RKO (cell line): ENCODE measurements at places on chromosomes 3 and 15.

GRCh38 chr3:159848348-159849118 is 140.1 kb upstream of the IL12A start:
- no peak for DNase-seq

DNA sequence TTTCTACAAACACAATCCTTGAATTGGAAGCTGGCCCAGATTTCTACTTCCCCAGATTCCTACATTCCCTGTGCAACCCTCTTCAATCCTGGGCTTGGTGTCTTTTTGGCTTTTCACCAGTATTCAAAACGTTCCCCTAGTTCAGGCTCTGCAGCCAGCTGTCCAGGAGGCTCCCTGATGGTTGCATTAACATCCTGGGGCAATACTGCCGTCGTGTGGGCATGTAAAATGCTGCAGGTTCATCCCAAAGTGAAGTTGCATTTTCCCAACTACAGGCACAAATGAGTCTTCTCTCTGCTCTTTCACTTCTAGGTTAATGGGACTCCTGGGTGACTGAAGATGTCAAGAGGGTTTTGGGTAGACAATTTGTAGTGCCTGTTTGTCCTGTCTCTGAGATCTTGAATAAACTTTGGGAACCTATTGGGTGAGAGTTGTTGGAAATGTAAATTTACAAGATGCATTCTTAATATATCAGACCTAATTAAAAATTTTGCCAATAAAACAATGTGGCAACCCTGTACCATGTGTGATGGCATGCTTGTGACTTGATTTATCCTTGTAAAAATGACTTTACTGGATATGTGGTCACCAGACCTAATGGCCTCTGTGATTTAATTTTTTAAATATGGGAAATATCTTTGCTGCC is 28.6 kb downstream of the SOX14 start:
- DNase-seq = peak; percentile 70

- peak; percentile 8 for DNase-seq
Measured at GRCh38 chr15:30997270-30997669, 5.8 kb upstream of the MTMR10 start.

DNA sequence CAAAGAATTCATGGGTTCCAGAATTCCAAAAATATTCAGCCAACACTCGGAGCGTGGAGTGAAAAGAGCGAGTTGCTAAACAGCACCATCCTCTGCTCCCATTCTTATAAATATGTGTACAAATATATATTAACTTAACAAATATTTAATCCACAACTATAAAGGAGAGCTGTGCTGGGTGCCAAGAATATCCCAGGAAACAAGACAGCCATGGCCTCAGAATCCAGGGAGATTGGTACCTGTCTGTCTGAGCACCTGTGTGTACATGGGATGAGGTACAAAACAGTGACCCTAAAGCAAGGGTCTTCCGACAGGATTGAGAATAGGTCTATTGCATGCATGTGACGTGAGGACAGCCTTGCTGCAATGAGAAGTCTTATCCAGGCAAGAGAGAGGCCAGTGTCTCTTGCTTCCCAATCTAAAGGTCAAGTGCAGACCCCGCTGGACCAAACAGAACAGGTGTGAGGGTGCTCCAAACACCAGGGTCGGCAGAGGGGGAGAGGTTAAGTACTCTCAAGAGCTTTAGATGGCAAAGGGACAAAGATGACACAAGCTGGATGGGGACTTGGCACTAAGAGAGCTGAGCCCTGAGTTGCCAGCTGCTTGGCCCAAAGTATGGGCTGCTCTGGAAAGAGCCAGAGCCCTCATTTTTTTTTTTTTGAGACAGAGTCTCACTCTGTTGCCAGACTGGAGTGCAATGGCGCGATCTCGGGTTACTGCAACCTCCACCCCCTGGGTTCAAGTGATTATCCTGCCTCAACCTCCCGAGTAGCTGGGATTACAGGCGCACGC is 36.2 kb downstream of the HOMER2 start:
- no peak for DNase-seq

GRCh38 chr15:63048776-63049665 is 6.5 kb downstream of the TPM1 start:
- DNase-seq = peak; percentile 52

- no peak for DNase-seq
Measured at GRCh38 chr15:44682211-44682610, 18.7 kb upstream of the SPG11 start.

DNA sequence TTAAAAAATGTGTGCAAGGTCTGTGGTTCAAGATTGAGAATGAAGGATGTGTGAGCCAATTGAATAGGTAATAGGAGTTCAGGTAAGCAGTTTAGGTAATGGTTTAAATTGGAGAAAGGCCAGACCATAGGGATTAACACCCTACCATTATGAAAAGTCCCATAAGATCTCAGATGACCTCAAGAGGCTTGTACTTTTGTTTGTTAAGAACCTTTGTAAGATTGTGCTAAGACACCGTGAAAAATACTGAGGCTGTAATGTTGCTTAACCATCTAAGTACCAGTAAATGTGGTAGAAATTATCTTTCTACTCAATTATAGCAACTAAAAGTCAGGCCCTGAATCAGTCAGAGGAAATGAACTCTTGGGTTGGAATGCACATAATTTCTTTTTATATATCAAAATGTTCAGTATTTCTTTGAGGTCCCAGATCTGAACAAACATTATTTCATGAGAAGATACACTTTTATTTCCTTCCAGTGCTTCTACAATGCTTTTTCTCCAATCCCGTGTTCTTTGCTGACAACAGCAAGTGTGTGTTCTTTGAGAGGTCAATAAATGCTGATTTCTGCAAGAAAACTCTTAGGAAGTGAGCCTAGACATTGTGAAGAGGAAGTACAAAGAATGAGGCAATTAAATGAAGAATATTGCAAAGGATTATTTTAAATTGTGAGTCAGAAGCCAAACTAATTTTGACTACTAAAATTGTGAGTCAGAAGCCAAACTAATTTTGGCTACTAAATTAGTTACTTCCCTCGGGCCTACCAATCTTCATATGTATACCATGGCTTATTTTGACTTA is 66.4 kb downstream of the TCF12 start:
- DNase-seq = peak; percentile 9

- DNase-seq = no peak
Measured at GRCh38 chr15:88262064-88262463, 5.5 kb upstream of the NTRK3 start.

GRCh38 chr3:6549296-6549695 is 311.6 kb upstream of the GRM7 start:
- no peak for DNase-seq

DNA sequence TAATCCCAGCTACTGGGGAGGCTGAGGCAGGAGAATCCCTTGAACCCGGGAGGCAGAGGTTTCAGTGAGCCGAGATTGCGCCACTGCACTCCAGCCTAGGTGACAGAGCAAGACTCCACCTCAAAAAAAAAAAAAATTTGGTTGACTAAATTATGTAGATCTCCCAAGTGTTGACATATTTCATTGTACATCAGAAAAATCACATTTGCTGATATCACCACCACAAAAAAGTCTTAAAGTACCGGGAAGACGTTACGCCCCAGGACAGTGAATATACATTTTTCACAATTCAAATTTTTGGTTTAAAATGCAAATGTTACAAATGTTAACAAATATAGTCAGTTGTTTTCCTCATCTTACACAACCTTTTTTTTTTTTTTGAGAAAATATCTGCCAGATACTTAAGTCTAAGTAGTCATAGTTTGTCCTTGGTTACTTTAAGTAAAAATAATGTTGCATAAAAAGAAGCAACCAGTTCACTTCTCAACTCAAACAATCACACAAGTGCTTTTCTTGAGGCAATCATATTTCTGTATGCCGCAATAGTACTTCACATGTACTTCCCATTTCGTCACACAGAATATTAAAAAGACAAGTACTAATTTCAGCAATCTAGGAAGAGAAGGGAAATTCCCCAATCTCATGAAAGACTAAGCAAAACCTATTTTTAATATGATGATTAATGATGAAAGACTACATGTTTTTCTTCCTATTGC is 41.0 kb upstream of the TCF12 start:
- DNase-seq = no peak

DNA sequence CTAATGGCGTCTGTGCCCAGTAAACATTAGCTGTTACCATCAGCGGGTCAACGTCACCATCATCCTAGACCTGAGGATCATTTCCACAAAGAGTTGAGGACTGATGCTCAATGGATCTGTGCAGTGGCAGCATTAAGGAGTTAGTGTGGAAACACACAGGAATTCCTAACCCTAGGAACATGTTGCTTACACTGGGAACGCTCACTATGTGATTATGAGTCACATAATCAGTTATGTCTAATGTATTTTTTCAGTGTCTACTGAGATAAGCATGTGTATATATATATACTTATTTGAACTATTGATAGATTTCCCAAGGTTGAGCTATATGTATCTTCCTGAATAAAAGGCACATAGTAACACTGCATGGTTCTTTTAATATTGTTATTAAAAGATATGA is 19.0 kb downstream of the ARNT2 start:
- no peak for DNase-seq

DNA sequence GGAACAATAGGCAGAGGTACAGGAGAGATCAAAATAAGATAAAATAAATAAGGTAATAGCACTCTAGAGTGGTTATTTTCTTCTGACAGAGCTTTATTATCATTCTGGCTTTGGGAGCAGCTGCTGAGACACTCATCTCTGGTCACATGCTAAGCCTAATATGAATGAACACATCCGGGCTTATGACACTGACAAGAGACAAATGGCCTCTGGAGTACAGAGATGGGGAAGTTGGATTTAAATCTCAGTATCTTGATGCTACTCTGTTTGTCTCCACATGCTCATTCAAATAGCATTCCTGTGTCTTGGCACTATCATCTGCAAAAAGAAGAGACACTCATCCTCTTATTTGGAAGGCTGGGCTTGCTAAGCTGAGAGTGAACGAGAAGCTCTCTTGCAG is 55.6 kb downstream of the TMEM45A start:
- DNase-seq = no peak

GRCh38 chr3:197599089-197599765 is 43.5 kb upstream of the BDH1 start:
- DNase-seq = peak; percentile 75

DNA sequence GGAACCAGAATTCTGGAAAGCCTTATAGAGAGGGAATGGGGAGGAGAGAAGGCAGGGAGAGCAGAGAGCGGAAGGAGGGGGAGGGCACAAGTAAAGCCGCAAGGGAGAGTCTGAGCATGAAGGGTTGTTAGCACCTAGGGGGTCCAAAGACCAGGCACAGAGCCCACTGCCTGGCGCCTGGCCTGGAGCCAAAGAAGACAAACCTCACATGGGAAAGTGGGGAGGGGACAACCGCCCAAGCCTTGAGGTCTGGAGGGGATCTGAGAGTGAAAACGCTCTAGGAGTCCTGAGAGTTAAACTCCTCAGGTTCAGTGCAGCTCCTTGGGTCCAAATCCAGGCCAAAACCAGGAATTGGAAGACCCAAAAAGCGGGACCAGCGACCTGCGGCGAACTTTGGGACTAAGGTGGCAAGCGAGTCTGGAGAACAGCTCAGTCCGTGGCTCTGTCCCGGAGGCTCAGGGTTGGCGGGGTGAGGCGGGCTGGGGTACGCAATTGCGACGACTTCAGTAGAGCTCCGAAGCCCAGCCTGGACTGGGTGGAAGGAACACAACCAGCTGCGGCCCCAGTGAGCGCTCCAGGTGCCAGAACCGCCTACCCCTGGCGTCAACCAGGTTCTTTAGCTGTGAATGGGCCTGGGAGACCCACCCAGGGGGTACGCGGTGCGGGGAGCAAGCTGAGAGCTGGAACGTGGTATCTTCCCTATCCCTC is 807 bp upstream of the INAFM2 start:
- DNase-seq = no peak

DNA sequence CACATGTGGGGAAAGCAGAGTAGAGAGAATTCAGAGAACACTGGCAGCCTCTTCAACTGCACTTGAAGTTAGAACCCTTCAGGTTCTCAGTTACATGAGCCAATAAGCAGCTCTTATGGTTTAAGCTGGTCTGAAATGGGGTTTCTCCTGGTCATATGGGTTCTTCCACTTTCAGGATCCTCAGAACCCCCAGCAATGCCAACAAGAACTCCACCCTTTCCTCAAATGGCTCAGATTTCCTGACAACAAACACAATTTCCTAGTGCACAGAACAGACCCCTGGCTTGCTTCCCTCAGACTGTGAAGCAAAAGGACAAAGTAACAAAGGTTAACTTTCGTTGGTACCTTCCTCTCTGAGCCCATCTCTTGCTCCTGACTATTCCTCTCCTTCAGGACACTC is 23.9 kb upstream of the FRMD4B start:
- DNase-seq = no peak

GRCh38 chr3:30315447-30315846 is 291.0 kb upstream of the TGFBR2 start:
- no peak for DNase-seq

DNA sequence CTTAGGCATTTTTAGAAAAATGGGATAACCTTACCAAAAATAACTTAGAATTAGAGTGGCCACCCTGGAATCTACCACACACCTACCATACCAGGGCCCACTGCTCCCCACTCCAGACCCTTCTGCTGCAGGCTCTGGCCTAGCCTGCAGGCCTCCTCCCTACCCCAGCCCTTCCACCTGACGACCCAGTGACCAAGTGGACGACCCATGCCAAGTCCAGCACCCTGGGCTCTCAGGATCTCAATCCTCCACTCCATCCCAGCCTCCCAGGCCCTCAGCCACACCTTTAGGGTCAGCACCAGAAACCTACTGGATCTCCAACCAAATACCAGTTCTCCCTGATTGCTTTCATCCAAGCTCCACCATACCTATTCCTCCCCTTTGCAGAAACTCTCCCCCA is 145.8 kb downstream of the TPRA1 start:
- DNase-seq = no peak

DNA sequence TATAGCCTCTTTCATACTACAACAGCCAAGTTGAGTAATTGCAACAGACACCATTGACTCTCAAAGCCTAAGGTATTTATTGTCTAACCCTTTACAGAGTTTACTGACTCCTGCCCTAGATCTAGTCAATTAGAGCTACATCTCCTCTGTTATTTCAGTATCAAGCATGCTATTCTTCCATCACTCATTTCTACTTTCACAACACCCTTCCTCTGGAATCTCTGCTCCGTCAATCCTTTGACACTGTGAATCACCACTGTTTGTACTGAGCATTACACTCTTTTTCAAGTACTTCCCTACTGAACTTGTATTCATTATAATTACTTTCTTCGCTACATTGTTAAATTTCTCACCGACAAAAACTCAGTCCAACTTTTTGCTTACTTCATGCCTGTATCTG is 121.8 kb downstream of the ZNF609 start:
- no peak for DNase-seq

GRCh38 chr3:13690636-13691035 is 141.7 kb downstream of the FBLN2 start:
- no peak for DNase-seq

DNA sequence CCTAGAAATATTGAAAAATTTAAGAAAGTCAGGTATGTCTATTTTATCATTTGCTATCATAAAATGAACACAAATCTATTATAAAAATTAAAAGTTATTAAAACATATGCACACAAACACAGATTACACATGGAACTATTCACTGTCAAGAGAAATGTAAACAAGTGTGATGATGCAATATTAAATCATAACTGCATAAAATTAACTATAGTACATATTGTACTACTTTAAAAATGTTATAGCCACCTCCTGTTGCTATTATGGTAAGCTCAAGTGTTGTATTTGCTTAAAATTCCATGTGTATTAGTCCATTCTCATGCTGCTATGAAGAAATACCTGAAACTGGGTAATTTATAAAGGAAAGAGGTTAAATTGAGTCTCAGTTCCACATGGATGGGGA is 54.7 kb upstream of the CMC1 start:
- no peak for DNase-seq

- no peak for DNase-seq
Measured at GRCh38 chr3:16392717-16393116, 120.8 kb downstream of the RFTN1 start.
